ENCODE measurements at places on chromosomes 3 and 15. TPM values are rescaled to one million over a fixed set of nuclear protein-coding genes. Genes with fewer than 3 reads are reported as not detected.

GRCh38 chr15:29123171-29123570, 146.5 kb downstream of the NSMCE3 start:
- H3K4me3 ChIP-seq: no peak overlapping the region
- H3K36me3 ChIP-seq: no peaks in the 10 kb centered on the region
- peak; percentile 12 for DNase-seq
- no peak overlapping the region for H3K27ac ChIP-seq
- H3K27me3 ChIP-seq: no peaks in the 10 kb centered on the region

GRCh38 chr15:88312941-88313579, 56.5 kb upstream of the NTRK3 start:
- no peaks in the 10 kb centered on the region for H3K36me3 ChIP-seq
- H3K4me3 ChIP-seq: no peak overlapping the region
- H3K4me1 ChIP-seq: no peaks in the 10 kb centered on the region

DNA sequence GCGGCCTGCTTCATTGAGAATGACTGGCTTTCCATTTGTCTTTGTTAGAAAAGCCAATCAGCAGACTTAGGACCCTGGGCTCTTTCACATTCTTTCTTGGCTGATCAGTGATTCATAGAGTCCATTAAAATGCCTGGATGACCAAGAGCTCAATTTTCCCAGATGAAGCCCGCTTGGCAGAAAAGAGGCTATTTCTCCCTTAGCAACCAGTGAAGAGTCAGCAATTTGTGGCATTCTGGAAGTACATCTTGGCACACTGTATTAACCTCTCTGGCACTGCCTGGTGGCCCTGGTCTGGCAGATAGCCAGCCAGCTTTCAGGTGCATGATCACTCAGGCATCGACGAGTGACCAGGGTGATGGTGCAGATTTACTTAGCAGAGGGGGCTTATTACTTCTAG, 145.7 kb upstream of the PLAAT1 start:
- no peak for DNase-seq
- H3K27me3 ChIP-seq: no peaks in the 10 kb centered on the region
- no peak overlapping the region for H3K4me3 ChIP-seq

GRCh38 chr3:5583920-5584319, 396.4 kb downstream of the EDEM1 start:
- no peak overlapping the region for H3K4me3 ChIP-seq
- no peaks in the 10 kb centered on the region for H3K36me3 ChIP-seq
- H3K27me3 ChIP-seq: no peaks in the 10 kb centered on the region
- H3K27ac ChIP-seq: no peak overlapping the region
- DNase-seq: no peak
- H3K4me1 ChIP-seq: no peaks in the 10 kb centered on the region

DNA sequence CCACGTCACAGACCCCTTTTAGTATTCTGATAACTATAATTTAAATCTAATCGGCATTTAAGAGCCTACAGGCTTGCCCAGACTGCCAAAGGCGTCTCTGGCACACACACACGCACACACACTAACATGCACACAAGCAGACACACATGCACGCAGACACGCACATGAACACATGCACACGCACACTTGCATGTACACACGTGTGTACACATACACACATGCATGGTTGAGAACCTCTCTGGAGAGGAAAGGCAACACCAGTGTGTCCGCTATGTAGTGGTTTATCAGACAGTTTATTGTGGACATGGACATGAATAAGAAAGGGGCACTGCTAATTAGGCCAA, 102.1 kb downstream of the FBLN2 start:
- H3K4me1 ChIP-seq: peaks cover 13% of the 10 kb centered on the region
- no peak overlapping the region for H3K4me3 ChIP-seq
- H3K36me3 ChIP-seq: no peaks in the 10 kb centered on the region
- H3K27ac ChIP-seq: no peak overlapping the region

- H3K27me3 ChIP-seq: no peaks in the 10 kb centered on the region
- H3K4me1 ChIP-seq: no peaks in the 10 kb centered on the region
- H3K36me3 ChIP-seq: peaks cover 52% of the 10 kb centered on the region
Observed at GRCh38 chr15:84689858-84690257, 26.1 kb downstream of the SEC11A start.

GRCh38 chr3:168839653-168840052, 743.9 kb upstream of the GOLIM4 start:
- H3K4me3 ChIP-seq: no peak overlapping the region
- no peaks in the 10 kb centered on the region for H3K36me3 ChIP-seq
- H3K27me3 ChIP-seq: no peaks in the 10 kb centered on the region
- no peak overlapping the region for H3K27ac ChIP-seq

- no peaks in the 10 kb centered on the region for H3K27me3 ChIP-seq
- no peak overlapping the region for H3K4me3 ChIP-seq
- H3K4me1 ChIP-seq: peaks cover 10% of the 10 kb centered on the region
- H3K27ac ChIP-seq: no peak overlapping the region
Observed at GRCh38 chr15:44101944-44102343, 93.1 kb downstream of the FRMD5 start.

DNA sequence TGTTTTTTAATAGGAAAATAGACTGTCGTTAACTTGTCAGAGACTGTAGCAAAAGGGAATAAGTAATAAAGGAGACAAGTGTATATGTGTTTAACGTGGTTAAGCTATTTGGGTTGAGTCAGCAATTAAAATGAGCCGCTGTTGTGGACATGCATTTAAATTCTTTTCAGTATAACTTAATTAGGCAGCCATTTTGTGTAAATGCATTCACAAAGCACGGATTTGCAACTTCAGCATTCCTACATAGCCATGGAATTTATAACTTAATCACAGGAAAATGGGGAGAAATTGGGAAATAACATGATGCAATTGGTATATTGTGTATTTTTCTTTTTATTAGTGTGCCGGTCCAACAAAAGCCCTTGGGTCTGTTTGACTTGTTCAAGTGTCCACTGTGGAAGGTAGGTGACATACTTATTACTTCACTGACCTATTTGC, 27.9 kb downstream of the USP3 start:
- H3K27me3 ChIP-seq: no peaks in the 10 kb centered on the region
- DNase-seq: no peak
- H3K4me1 ChIP-seq: peaks cover 20% of the 10 kb centered on the region
- H3K4me3 ChIP-seq: no peak overlapping the region

DNA sequence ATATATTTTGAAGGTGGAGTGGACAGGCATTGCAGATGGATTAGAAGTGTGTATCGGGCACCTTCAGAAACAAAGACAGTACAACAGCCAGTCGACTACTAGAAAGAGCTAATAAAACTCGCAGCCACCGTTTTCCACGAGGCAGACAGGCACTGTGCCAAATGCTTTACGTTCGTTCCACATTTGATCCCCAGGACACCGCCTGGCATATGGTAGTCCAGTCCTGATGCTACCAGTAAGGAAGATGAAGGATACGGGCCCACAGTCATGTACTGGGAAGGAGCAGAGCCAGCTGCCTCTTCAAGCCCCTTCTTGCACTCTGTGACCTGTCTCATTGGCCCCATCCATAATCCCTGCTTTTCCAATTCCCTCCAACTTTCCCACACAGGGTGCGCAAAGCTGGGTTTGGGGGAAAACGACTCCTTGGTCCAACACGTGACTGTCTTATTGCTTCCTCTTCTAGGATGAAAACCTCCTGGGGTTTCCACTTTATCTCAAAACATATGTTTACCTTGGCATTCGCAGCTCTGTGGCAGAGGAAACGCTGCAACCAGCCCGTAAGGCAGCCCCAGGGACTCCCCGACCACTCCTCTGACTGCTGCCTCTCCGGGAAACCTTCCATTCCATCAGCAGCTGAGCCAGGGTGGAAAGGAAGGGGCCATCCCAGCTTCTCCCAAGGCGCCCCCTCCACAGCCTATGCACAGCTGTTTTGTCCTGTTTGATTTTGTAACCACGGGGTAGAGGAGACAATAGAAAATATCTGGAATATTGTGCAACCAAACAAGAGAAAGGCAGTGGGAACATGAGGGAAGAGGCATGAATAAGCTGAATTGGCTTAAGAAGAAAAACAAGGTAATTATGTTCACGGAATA, 107.4 kb downstream of the ADAMTS17 start:
- DNase-seq: peak; percentile 77
- H3K27me3 ChIP-seq: no peaks in the 10 kb centered on the region
- H3K4me1 ChIP-seq: peaks cover 15% of the 10 kb centered on the region

DNA sequence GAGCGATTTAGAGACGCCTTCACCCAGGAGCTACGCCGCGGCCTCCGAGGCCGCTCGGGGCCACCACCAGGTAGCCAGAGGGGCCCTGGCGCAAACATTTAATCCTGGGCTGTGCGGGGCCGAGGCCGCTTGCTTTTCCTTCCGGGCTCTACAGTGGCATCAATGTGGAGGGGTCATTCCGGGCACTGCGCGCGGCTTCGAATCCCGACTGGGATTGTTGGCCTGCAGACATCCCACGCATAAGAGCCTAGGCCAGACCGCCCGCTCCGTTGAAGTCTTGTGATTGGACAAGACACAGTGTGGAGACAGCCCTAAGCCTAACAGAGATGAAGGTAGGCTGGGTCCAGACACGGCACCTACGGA, 568 bp upstream of the NCBP2 start:
- DNase-seq: no peak
- H3K27me3 ChIP-seq: no peaks in the 10 kb centered on the region
- peak overlapping the region; percentile 86 for H3K4me3 ChIP-seq
- peaks cover 38% of the 10 kb centered on the region for H3K4me1 ChIP-seq

GRCh38 chr3:9749296-9749644, 482 bp upstream of the OGG1 start:
- H3K4me3 ChIP-seq: peak overlapping the region; percentile 81
- no peaks in the 10 kb centered on the region for H3K27me3 ChIP-seq
- peaks cover 18% of the 10 kb centered on the region for H3K4me1 ChIP-seq
- peak overlapping the region; percentile 88 for H3K27ac ChIP-seq
- peaks cover 29% of the 10 kb centered on the region for H3K36me3 ChIP-seq
- no peak for DNase-seq

GRCh38 chr3:138933981-138934691, 12.8 kb downstream of the FOXL2 start:
- H3K27ac ChIP-seq: no peak overlapping the region
- no peak overlapping the region for H3K4me3 ChIP-seq
- peaks cover 29% of the 10 kb centered on the region for H3K4me1 ChIP-seq
- no peaks in the 10 kb centered on the region for H3K36me3 ChIP-seq
- DNase-seq: no peak

- no peaks in the 10 kb centered on the region for H3K27me3 ChIP-seq
- no peaks in the 10 kb centered on the region for H3K36me3 ChIP-seq
- no peak overlapping the region for H3K27ac ChIP-seq
- no peak overlapping the region for H3K4me3 ChIP-seq
Observed at GRCh38 chr15:67400890-67401289, 120.0 kb upstream of the C15orf61 start.

GRCh38 chr3:56296361-56296760, 171.9 kb downstream of the ERC2 start:
- H3K4me3 ChIP-seq: no peak overlapping the region
- no peak for DNase-seq
- no peaks in the 10 kb centered on the region for H3K4me1 ChIP-seq
- H3K36me3 ChIP-seq: no peaks in the 10 kb centered on the region

GRCh38 chr15:84955089-84955848, 26.4 kb upstream of the PDE8A start:
- peak; percentile 76 for DNase-seq
- H3K27ac ChIP-seq: no peak overlapping the region
- no peaks in the 10 kb centered on the region for H3K27me3 ChIP-seq

DNA sequence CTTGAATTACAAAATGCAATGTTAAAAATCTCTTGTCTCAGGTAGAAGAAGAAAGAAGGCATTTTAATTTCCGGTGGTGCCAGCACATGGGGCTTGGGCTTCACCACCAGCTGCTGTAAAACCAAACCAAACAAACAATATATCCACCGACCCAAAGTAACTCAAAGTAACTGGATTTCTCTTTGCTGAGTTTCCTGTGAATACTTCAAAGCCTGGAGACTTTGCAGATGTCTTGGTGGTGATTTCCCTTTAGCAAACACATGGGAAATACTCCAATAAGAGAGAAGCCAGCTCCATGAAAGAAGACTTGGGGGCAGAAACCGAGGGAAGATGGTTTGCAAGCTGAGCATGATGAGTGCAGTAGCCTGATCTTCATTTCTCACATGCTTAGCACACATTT, 62.6 kb downstream of the EIF4E3 start:
- H3K4me3 ChIP-seq: no peak overlapping the region
- H3K27me3 ChIP-seq: no peaks in the 10 kb centered on the region
- no peak for DNase-seq
- H3K27ac ChIP-seq: no peak overlapping the region
- H3K36me3 ChIP-seq: no peaks in the 10 kb centered on the region

DNA sequence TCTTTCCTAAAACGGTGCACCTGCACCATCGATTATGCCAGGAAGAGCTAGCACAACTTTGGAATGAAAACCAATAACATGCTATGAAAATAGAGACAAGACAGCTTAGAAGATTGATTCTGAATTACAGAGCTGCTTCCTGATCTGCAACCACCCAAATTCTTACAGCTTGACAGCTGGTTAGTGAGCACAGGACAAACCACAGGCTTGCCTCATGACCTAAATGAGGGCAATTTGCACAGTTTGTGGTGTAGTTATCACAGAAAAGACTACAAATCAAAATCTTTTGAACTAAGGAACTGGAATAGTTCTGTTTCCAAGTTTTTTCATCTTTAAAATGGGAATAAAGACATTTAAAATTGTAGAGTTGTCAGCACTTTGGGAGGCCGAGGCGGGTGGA, 533.5 kb downstream of the NAALADL2 start:
- no peak for DNase-seq
- H3K36me3 ChIP-seq: no peaks in the 10 kb centered on the region
- H3K4me3 ChIP-seq: no peak overlapping the region
- no peaks in the 10 kb centered on the region for H3K27me3 ChIP-seq
- H3K27ac ChIP-seq: no peak overlapping the region
- no peaks in the 10 kb centered on the region for H3K4me1 ChIP-seq

- H3K27ac ChIP-seq: no peak overlapping the region
- no peak for DNase-seq
- no peaks in the 10 kb centered on the region for H3K4me1 ChIP-seq
- no peaks in the 10 kb centered on the region for H3K36me3 ChIP-seq
- H3K27me3 ChIP-seq: no peaks in the 10 kb centered on the region
- no peak overlapping the region for H3K4me3 ChIP-seq
Observed at GRCh38 chr15:101054991-101055390, 135.8 kb downstream of the LRRK1 start.

RETNLB gene
- not detected for total RNA-seq

GOLGA8J gene
- total RNA-seq: not detected

OPA1 gene
- total RNA-seq: 106 TPM

MORC1 gene
- not detected for total RNA-seq

SLC9C1 gene
- total RNA-seq: 0.75 TPM

MESP1 gene
- total RNA-seq: 5.1 TPM

ACKR4 gene
- 0.69 TPM for total RNA-seq

GHSR gene
- not detected for total RNA-seq

CILP gene
- 30.6 TPM for total RNA-seq

PRSS50 gene
- total RNA-seq: not detected

CCDC39 gene
- not detected for total RNA-seq

TF gene
- total RNA-seq: 2.6 TPM
